ENCODE measurements at places on chromosomes 7 and 10.

- no peak for DNase-seq
Observed at GRCh38 chr10:77131214-77131613, 506.4 kb downstream of the KCNMA1 start.

DNA sequence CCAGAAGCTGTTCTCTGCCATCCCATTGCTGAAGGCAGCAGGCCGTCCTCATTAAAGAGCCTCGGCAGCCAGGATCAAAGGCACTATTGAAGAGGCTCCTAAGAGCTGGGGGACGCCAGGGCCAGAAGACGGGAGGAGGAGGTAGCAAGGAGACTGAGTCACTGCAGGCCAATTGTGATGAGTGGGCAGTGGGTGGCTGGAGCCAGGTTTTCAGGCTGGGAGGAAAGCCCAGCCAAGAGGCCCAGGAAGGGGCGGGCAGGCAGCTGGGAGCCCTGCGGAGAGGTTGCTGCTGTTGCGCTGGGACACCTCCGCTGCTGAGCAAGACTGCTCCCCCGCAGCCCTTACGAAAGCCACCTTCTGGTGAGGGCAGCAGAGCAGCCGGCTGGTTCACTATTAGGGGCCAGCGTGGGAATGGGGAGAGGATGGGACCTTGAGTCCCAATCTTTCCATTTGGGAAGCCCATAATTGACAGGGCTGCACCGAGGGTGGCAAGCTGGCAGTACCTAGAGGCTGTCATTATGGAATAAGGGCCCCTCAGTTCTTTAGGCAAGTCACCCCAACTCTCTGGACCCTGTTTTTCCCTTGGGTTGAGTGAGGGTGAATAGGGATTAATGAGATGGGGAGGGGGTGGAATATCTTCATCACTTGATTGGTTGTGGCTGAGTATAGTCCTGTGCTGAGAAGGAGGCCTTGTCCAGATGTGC, 48.4 kb downstream of the UNC5B start:
- DNase-seq: no peak

GRCh38 chr10:79098596-79099015, 29.8 kb downstream of the ZMIZ1 start:
- no peak for DNase-seq

GRCh38 chr10:13247246-13247645, 13.1 kb upstream of the UCMA start:
- no peak for DNase-seq

DNA sequence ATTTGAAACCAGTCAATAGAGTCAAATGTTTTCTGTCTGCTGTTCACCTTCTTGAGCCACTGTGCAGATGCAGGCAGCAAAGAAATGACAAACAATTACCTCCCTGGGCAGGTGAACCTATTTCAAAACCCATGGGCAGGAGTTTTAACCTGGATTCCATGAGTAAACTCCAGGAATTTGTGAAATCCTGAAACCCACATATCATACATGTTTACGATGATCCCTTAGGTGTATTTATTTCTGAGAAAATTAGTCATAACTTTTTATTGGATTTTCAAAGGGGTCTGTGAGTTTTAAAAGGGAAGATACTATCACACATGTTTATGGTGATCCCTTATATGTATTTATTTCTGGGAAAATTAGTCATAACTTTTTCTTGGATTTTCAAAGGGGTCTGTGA, 59.8 kb downstream of the ARL5B start:
- DNase-seq: no peak

DNA sequence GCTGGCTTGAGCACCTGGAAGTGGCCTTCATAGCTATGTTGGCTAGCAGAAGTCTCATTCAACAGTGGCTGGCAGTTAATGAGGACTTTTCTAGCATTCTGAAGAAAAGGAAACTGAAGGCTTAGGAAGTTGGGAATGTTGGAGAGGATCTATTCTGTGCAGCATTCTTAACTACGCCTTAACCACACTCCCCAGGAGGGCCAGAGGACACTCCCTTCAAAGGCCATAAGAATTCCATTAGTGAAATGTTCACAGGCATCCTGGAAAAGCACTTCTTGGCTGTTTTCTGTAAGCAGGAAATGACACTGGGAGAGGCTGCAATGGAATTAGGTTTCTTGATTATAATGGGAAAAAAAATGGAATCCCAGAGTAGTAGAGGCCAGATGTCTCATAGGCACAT, 188.9 kb downstream of the ARHGAP12 start:
- no peak for DNase-seq

DNA sequence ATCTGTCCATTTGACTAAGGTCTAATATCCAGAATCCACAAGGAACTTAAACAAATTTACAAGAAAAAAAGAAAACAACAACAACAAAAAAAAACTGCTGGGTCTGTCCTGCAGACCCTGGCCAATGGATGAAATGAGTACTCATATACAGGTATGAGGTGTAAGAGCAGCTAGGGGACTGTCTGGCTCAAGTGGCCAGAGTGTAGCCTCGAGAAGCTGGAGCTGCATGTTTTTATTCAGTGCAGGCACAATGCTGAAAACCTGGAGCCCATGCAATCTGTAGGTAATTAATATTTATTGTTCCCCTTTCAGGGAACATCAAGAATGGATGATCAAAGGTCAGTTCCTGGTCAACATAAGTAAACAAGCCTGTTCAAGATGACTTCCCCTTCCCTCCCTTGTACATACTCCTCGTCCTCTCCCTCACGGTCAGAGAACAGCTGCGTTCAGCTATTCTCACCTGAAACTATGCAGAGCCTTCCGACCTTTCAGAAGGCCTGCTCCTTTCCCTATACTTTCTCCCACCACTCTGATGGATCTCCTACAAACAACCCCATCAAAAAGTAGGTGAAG, 15.5 kb downstream of the CYP2C19 start:
- no peak for DNase-seq

GRCh38 chr10:125983161-125983560, 86.8 kb downstream of the FANK1 start:
- DNase-seq: no peak

- DNase-seq: no peak
Observed at GRCh38 chr10:88702848-88703597, 3.0 kb upstream of the LIPK start.

GRCh38 chr7:140635816-140636215, 4.8 kb downstream of the DENND2A start:
- DNase-seq: no peak

- no peak for DNase-seq
Observed at GRCh38 chr10:101151395-101151794, 20.3 kb downstream of the TLX1 start.

GRCh38 chr10:119908166-119908565, 15.6 kb downstream of the SEC23IP start:
- DNase-seq: no peak

- DNase-seq: no peak
Observed at GRCh38 chr10:76939933-76940468, 697.6 kb downstream of the KCNMA1 start.

GRCh38 chr7:158834878-158835784, 5.8 kb upstream of the ESYT2 start:
- no peak for DNase-seq

DNA sequence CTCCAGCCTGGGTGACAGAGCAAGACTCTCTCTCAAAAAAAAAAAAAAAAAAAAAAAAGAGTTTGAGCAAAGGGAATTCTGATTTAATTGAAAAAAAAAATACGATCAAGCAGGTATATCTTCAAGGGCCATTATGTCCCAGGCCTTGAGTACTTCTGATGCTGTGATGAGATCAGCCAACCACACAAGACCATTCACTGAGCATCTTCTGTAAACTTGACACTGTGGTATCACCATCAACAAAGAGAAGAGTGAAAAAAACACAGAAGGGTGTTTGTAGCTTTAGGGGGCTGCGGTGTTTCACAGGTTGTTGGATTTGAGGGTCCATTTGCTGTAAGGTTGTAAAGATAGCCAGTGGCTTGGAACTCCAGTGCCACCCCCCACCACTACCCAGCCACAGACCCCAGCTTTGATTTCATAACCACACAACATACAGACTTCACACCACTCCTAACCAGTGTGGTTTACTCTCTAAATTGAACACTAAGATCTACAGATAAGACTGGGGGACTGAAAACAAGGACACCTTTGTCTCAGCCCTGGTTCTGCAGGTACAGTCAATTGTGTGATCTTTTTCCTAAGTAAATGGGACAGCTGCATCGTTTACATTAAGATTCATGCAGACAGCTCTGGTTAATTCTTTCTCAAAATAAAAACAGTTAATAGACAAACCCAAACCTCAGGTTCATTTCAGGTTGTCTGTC, 66.4 kb downstream of the CDC123 start:
- DNase-seq: no peak

- no peak for DNase-seq
Observed at GRCh38 chr7:20240080-20240926, 23.1 kb upstream of the MACC1 start.

- no peak for DNase-seq
Observed at GRCh38 chr7:33193308-33193864, 64.0 kb downstream of the BBS9 start.

DNA sequence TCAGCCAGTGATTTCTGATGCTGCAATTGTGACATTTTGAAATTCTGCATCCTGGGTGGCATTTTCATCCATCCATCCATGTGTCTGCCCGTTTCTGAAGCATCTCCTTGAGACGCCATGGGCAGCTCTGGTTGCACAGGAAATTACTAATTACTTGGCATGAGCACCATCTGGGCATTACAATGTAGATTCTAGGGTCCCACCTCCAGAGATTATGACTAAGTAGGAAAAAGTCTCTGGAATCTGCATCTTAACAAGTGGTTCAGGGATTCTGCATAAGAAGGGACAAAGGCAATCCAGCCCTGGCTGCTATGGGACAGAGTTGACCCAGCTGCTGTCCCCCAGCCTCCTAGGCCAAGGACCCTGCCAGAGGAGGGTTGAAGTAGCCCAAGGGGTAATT, 65.3 kb downstream of the CUZD1 start:
- no peak for DNase-seq

DNA sequence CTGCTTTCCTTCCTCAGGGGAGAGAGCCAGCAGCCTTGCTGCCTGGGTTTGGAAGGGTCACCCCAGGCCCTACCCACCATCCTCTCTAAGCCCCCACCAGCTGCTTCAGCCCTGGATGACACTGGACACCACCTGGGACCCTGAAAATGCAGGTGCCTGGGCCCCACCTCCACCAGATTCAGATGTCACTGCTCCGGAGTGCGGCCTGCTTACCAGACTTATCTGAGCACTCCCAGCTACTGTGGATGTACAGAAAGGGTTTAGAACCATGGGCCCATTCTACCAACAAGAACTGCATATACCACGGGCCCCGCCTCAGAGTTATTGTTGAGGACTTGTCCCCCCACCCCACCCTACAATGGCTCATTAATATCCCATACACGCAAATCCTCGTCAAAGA, 172.3 kb downstream of the PTPRN2 start:
- DNase-seq: no peak

- no peak for DNase-seq
Observed at GRCh38 chr7:86558680-86559501, 84.8 kb upstream of the GRM3 start.

- DNase-seq: no peak
Observed at GRCh38 chr10:95168694-95169093, 25.3 kb upstream of the ACSM6 start.

GRCh38 chr7:139854124-139854511, 25.1 kb downstream of the TBXAS1 start:
- no peak for DNase-seq

DNA sequence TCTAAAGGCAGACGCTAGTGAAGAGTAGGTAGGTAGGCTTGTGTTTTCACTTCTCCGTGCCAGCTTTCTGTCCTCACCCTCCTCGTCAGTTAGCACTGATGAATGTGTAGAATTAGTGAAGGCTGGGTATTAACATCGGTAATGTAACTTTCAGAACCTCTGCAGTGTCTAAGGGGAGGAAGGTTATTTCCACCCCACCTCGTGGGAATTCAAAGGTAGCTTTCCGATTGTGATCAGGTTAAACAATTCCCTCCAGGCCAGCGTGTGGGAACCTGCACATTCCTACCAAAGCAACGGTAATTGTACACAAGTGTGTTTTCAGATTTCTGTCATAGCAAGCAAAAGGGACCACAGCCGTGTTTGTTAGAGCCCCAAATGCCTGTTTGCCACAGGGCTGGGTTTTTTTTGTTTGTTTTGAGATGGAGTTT, 405.0 kb upstream of the GALNT17 start:
- DNase-seq: no peak

- no peak for DNase-seq
Observed at GRCh38 chr10:43891241-43891640, 242.6 kb upstream of the ZNF32 start.

DNA sequence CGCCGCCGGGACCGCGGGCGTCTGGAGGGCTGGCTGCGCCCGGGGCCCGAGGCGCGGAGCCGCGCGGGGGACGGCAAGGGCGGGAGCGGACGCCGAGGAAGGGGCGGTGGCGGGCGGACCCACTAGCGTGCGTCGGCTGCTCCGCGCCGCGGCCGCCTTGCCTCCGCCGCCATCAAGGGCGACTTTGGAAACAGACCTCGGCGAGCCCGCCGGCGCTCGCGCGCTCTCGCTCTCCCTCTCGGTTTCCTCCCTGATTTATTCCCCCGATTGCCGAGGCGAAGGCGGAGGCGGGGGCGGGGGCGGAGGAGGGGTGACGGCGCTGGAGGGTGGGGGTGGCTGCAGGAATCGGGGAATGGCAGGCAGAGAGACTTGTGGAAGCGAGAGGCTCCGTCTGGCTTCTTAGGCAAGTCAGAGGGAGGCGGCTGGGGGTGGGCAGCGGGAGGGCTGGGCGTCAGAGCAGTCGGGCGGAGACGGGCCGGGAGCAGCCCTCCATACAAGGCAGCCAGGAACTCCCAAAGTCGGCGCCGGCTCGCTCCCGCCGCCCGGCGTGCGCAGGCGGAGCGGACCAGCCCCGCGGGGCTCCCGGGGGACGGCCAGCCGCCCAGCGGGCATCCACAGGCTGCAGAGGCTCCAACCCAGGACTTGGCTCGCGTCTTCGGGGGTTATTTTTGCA, at the start of gene CACNA2D1:
TSS of gene CACNA2D1 (minus strand) at position 231 of the 673 bp plus-strand sequence.
- DNase-seq: no peak

DNA sequence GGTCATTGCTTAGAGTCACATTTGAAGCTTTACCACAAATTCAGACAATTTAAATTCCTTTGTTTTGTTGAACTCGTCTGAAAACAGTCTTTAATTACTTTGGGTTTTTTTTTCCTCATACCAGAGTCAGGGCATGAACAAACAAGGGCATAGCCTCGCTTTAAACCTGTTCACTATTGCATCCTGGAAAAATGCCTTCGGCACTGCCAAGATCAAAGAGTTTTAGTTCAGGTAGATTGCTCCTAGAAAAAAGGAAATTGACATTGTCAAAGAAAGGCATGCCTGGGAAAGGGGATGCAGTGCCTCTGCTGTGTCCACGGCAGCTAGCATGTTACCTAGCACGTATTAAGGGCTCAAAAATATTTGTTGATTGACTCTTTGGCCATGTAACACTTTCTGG, 235.1 kb downstream of the ARHGAP21 start:
- DNase-seq: no peak

DNA sequence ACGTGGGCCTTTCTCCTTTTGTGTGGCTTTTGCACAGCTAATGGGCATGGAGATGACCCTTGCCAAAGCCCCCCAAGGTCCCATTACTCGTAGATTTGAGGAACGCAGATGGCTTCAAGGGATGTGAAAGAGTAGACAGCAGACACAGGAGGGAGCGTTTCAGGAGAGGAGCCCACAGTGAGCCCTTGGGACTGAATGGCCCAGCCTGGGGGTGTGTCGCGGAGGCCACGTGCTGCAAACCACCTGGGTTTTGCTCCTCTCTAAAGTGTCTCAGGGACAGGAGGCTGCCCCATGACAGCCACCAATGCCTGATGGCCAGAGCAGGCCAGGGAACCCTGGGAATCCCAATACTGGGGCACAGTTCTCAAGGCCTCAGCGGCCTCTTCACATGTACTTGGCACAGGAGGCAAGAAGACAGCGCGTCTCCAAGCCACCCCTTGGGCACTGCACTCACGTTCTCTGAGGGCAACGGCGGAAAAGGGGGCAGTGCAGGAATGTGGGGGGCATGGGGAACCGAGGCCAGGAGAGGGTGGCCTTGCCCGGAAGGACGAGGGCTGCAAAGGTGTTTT, 185.2 kb downstream of the WDR37 start:
- DNase-seq: no peak

Measured in stimulated activated CD4-positive, alpha-beta T cell treated with anti-CD3 and anti-CD28 coated beads, Interleukin-2, amount 100 ng/mL, for 48 hours (primary cell).